ENCODE measurements at places on chromosomes 16 and 17.
A peak's percentile ranks its signal among the peaks of the same experiment; 100 is the strongest.

- DNase-seq, result no peak
Observed at GRCh38 chr17:51650202-51650601, 389.9 kb downstream of the UTP18 start.

- peak; percentile 78 for DNase-seq
Observed at GRCh38 chr17:45218895-45219661, 2.6 kb upstream of the FMNL1 start.

GRCh38 chr17:18187226-18187625 is 3.6 kb downstream of the ALKBH5 start:
- no peak for DNase-seq

GRCh38 chr17:63311416-63311937 is 134.6 kb downstream of the CYB561 start:
- DNase-seq, result no peak

DNA sequence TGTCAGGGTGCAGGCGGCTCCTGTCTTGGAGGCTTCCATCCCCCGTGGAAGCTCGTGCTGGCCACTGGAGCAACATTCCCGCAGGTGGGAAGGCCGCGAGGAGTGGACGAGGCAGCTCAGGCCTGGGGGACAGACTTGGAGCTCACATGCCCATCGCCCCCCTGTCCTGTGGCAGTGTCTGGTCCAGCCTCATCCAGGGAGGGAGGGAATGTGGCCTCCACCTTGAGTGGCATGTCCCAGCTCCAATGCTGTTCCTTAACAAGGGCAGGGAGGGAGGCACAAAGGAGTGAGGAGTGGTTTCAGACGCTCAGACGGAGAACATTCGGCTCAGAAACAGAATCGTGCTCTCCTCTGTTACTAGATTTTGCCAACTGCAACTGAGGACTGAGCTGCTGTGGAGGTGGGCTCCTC is 159.4 kb upstream of the CHMP6 start:
- no peak for DNase-seq

Data from stimulated activated CD4-positive, alpha-beta T cell treated with anti-CD3 and anti-CD28 coated beads, TNF-alpha, amount 100 ng/mL, for 24 hours (primary cell).